ENCODE measurements at places on chromosomes 7 and 10. TPM values are rescaled to one million over a fixed set of nuclear protein-coding genes. Genes with fewer than 3 reads are reported as not detected.

Gene HOXA10
- total RNA-seq = not detected

Gene PTPRE
- 30.6 TPM for total RNA-seq

Gene CLEC5A
- not detected for total RNA-seq

Gene TPK1
- total RNA-seq = 18.5 TPM

Gene UPK3B
- 0.83 TPM for total RNA-seq

Gene SUGCT
- not detected for total RNA-seq

Gene AQP1
- total RNA-seq = 0.18 TPM

Gene PRKCQ
- total RNA-seq = 70.6 TPM

Gene INSIG1
- 283 TPM for total RNA-seq

Gene ZNF853
- total RNA-seq = 0.23 TPM

Gene TMEM178B
- 1.7 TPM for total RNA-seq

Gene PNLIPRP2
- total RNA-seq = not detected

Gene HGF
- not detected for total RNA-seq

Gene SLC16A12
- total RNA-seq = not detected

Gene CPVL
- total RNA-seq = 1.8 TPM
